ENCODE measurements at places on chromosomes 3 and 15.

DNA sequence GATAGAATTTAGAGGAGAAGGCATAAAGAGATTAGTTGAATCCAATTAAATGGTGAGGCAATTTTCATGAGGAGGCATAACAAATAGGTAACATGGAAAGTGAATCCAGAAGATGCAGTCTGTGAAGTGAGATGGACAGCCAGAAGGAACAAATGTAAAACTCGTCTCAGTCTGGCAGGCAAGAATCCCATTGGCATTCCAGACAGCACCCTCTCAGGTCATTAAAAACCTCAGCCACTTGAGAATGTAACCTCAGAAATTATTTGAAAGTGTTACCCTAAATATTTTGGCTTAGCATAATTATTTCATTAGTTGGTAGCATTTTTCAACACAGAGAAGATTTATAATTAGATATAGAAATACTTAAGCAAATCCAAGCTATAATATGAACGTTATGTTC lies 342.3 kb downstream of the LRRC3B start:
- no peak for DNase-seq

- no peak for DNase-seq
Observed at GRCh38 chr15:94526071-94526689, 294.8 kb downstream of the MCTP2 start.

- DNase-seq = no peak
Observed at GRCh38 chr15:68525815-68526214, 53.0 kb upstream of the CORO2B start.

DNA sequence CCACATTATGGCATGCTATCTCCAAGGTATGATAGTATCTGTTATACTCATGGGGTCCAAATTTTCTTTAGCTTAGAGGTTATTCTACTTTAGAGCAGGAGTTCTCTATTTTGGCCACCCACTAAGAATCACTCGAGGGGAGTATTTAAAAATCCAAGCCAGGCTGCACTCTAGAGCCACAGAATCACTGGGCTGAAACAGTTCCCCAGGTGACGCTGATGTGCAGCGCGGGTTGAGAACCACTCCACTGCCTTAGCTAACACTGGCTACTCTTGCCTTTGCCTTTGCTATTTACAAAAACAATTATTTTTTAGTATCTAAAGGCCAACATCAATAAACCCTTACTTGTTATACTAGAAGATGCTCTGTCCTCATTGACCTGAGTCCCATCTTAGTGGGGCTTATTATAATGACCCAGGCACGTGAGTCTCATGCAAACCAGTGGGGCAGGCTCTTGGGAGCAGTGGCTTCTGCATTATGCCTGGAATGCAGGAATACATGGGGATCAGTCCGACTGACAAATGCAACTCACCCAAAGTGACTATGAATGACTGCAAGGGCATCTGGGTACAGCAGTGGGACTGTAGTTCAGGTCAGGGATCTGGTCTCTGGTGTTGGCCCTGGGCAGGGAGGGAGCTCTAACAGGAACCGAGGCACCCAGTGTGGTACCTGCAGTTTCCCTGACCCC lies 21.7 kb upstream of the CGNL1 start:
- DNase-seq = no peak

DNA sequence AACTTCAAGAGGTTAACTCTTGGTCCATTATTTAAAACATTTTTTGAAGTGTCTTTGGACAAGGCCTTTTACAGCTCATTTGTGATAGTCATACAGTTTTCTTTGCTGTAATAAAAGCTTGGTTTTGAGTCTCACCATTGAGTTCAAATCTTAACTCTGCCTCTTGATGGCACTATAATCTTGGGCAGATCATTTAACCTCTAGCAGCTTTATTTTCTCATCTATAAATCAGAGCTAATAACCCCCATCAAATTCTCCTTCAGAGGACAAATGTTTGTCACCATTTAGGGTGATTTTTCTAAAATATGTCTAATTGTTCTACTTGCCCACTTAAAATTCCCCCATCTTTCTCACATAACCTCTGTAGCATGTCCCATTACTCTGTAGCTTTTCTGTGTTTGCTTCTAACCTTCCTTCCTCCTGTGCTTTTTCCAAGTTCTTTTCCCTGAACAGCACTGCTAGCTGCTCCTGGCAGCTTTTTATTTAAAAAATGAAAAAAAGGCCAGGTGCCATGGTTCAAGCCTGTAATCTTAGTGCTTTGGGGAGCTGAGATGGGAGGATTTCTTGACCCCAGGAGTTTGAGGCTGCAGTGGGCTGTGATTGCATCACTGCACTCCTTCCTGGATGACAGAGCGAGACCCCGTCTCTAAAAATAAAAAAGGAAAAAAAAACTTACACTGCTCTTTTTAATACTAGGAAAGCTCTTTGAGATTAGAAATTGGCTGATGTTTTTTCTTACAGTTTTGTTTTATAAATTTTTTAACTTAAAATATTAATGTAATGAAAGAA lies 28.5 kb downstream of the UBE2E1 start:
- DNase-seq = no peak

DNA sequence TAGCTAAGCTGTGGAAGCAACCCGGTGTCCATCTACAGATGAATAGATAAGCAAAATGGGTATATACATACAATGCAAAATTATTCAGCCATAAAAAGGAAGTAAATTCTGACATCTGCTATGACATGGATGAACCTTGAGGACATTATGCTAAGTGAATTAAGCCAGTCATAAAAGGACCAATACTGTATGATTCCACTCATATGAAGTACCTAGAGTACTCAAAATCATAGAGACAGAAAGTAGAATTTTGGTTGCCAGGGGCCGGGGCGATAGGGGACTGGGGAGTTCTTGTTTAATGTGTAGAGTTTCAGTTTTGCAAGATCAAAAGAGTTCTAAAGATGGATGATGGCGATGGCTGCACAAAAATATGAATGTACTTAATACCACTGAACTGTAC lies 10.3 kb downstream of the EID1 start:
- DNase-seq = no peak

DNA sequence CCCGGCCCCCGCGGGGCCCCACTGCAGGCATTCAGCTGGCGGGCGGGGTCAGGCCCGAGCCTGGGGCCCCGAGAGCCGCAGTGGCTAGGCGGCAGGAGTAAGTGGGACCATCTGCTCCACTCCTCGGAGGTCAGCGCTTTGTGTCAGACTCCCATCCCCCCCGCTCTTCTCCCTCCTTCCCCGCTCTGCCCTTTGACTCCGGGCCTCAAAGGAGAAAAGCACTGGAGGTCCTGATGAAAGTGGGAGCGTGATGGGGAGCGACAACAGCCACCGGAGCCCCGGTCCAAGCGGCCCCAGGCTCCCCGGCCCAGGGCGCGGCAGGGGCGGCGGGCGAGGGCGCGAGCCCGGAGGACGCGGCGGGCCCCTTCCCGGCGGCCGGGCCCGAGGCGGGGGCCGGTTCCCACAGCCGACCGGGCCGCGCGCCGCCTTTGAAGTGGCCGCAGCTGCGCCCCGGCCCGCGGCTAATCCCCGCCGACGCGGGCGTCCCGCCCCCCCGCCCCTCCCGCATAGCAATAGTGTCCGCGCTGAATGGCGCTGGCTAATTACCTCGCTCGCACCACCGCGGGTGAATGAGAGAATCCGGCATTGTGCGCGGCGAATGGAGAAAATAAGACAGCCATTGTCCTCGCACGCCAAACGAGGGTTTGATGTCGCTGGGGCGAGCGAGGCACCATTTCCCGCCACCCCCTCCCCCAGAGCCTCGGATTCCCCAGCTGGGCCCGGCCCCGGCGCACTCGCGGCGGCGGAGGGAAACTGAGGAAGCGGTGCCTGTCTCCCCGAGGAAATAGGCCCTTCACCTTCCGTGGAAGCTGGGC lies 22.4 kb downstream of the IGDCC3 start:
- DNase-seq = no peak

DNA sequence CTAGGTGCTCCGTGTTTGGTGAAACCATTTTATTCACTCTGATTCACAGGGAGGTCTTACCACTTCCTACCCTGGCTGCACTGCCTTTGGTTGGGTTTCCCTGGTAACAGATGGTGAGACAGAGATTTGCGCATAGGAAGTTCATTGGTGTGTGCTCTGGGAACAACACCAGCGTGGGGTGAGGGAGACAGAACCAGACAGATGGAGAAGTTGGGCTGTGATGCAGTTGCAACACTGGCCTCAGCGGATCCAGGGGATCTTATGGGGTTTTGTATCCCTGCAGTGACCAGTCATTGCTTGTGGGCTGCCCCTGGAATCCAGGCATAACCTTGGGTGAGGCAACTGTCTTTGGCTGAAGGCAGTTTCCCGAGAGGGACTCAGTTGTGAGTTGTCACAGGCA lies 12.5 kb upstream of the IL16 start:
- no peak for DNase-seq

DNA sequence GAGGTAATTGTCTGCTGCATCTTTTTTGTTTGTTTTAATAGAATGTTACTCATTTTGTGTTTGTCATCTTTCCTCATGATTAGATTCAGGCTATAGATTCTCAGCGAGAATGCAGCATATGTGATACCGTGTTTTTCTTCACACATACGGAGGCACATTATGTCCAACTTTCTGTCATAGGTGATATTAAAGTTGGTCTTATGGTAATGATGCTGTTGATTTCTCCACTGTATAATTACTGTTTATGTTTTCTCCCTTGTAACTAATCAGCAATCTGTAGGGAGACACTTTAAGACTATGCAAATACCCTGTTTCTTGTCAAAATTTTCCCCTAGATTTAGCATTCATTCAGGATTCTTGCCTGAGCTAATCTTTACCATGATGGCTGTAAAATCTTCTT lies 87.6 kb downstream of the CLDN1 start:
- no peak for DNase-seq

DNA sequence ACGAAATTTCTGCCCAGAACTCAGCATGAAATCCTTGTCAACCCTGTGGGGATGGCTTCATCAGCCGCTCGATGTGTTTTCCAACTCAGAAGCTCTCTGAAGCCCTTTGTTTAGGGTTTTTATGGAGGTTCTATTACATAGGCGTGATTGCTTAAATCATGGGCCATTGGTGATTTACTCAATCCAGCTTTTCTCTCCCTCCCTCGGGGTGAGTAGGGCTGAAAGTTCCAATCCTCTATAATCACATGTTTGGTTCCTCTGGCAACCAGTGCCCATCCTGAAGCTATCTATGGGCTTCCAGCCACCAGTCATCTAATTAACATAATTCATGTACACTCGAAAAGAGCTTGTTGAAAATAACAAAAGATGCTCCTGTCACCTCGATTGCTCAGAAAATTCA lies 51.6 kb downstream of the GATM start:
- DNase-seq = no peak

- no peak for DNase-seq
Observed at GRCh38 chr3:194800002-194800401, 114.3 kb downstream of the FAM43A start.

DNA sequence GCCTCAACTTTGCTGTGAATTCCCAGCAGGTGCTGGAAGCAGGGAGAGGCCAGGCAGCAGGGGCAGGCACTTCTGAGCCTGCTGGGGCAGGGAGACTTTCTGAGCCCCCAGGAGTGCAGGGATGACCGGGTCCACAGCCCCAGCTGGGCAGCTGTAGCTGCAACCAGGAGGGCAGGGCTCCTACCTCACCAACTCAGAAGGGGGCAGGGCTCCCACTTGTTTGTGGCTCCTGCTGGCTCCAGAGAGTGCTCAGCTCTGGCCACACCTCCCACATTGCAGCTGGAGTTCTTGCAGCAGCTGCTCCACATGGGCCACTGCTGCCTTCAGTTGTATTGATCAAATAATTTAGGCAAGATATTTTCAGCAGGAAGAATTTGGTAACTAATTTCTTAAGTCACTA lies 812.3 kb downstream of the NSUN3 start:
- DNase-seq = no peak

GRCh38 chr3:14245822-14246221 lies 67.2 kb downstream of the LSM3 start:
- no peak for DNase-seq

- no peak for DNase-seq
Observed at GRCh38 chr3:174097686-174098085, 700.1 kb downstream of the NLGN1 start.

GRCh38 chr15:40582726-40583246 lies 11.3 kb upstream of the KNL1 start:
- DNase-seq = no peak

- no peak for DNase-seq
Observed at GRCh38 chr3:61236556-61236955, 14.7 kb downstream of the FHIT start.

DNA sequence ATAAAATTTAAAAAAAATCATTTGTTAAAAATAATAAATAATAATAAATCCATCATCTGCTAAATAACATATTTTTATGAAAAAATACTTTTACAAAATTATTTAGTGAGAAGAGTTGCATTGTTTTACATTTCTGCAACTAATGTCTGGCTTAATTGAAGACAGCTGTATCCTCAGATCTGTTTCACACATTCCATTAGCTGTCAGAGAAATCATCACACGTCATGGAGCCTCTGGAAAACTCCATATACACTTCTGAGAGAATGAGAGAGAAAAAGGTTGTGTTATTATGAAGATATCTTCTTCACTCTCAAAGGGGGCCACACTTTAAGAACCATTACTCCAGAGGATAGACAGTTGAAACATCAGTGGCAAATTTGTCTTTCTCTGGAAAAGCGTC lies 40.8 kb downstream of the CMSS1 start:
- no peak for DNase-seq

DNA sequence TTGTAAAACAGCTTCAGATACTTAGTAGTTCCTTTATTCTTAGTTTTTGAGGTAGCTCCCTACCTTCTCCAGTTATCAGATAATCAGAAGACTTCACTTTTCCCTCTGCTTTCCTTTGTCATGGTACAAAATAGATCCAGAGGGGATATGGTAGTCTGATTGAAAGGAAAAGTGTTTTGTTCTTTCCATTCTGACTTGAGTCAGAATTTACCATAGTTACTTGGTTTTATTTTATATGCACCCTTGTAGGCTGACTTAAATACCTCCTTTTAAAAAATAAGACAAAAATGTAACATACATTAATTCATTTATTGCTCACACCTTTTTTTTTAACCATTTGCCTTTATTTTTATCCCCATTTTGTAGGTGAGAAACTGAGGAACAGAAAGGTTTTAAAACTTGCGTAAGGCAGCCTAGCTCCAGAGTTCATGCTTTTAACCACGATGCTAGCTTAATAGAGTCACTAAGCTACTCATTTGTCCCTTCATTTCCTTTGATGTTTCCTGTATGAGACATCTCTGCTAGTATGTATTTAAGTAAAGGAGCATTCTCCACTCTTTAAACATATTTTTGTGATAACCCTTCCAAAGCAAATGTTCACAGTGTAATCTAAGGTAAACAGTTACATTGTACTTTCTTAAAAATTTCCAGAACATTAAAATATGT lies 187.5 kb downstream of the KLHL25 start:
- no peak for DNase-seq

DNA sequence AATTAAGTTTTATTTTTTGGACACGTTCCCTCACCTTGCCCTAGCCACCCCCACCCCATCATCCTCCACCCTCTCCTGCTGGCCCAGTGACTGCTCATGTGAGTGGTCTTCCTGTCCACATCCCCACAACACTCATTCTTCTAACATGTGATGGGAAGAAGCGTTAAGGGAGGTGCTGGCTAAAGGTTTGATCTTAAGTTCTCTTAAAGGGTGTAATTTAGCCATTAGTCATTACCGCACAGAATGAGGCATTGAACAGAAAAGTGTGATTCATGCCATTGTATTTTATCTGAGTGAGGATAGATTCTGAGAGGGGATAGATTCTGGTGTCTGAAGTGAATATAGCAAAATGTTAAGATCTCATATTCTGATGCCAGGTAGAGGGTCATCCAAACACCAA lies 272.9 kb upstream of the TPM1 start:
- no peak for DNase-seq

GRCh38 chr15:70248116-70249025 lies 150.7 kb upstream of the TLE3 start:
- no peak for DNase-seq
